BJ (cell line): ENCODE measurements at places on chromosomes 3 and 15. TPM values are rescaled to one million over a fixed set of nuclear protein-coding genes. Genes with fewer than 3 reads are reported as not detected.

DMXL2 gene
- 3.8 and 9.1 TPM in 2 replicates for polyA plus RNA-seq

GOLGA8T gene
- 0.10 TPM in 1 of 2 replicates, not detected in the other for polyA plus RNA-seq

AP3B2 gene
- 0.47 and 0.54 TPM in 2 replicates for polyA plus RNA-seq

BSN gene
- polyA plus RNA-seq, result 0.01 and 0.04 TPM in 2 replicates

RFC4 gene
- 6.9 and 8.5 TPM in 2 replicates for polyA plus RNA-seq
